ENCODE measurements at places on chromosomes 2 and 18.

- DNase-seq = no peak
Measured at GRCh38 chr2:208375491-208376068, 31.0 kb upstream of the PTH2R start.

- no peak for DNase-seq
Measured at GRCh38 chr2:50831676-50832075, 200.3 kb downstream of the NRXN1 start.

DNA sequence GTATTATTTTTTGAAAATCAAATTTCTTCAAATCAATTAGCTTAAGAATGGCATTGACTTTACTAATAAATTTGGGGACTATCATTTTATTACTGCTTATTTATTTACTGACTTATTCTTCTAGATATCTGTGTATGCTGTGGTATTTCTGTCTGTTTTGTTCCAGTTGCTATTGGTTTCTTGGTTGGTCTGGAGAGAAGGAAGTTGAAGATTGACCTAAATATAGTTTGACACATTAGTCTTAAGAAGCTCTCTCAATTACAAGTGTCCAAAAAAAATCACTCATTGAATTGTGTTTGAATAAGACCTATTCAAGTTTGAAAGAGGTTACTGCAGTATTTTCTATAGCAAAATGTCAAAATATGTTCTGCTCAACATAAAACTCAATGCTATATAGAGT, 153.3 kb upstream of the KYNU start:
- no peak for DNase-seq

DNA sequence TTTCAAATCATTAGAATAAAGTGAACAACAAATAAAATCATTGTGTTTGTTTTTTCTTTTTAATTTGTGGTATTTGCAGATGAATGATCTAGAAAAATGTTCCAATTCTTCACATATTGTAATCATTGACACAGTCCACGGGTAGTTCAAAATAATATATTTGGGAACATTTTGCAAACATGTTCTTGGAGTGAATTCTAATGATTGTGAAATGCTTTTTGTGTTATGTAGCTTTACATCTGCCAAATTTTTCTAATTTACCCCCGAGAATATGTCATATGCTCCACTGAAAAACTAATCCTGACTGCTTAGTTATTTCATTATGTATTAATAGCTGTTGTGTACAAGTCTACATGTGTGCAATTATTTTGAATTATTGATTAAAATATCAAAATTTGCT, 1468.4 kb upstream of the NXPH2 start:
- no peak for DNase-seq

DNA sequence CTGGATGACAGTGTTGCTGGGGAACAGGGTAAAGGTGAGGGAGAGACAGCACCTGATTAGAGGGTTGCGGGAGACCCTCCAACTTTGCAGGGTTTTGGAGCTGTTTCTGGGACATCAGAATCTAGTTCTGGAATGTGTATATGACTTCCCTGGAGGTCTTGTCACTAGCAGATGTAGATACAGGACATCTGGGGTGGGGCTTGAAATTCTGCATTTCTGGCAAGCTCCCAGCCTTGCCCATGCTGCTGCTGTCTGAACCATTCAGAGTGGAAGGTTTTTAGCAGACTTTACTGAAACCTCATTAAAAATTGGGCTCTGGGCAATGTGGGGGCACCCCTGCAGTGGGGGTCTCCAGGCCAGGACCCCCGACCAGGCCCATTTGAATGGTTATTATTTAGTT, 220.3 kb upstream of the SKOR2 start:
- no peak for DNase-seq

GRCh38 chr2:221085341-221085900, 486.7 kb downstream of the EPHA4 start:
- DNase-seq = no peak

- no peak for DNase-seq
Measured at GRCh38 chr2:221124532-221125240, 447.4 kb downstream of the EPHA4 start.

DNA sequence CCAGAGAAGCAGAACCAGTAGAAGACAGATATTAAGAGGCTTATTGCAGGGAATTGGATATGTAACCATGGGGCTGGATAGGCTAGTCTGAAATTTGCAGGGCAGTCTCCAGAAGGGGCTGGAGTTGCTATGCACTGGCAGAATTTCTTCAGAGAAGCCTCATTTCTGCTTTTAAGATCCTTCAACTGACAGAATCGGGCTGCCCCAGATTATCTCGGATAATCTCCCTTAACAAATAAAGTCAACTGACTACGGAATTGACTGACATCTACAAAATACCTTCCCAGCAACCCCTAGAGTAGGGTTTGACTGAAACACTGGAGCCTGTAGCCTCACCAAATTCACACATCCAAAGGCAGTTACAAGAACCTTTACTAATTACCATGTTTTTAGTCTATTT, 136.4 kb downstream of the SOCS6 start:
- DNase-seq = no peak

GRCh38 chr2:168490946-168491605, 35.0 kb downstream of the CERS6 start:
- no peak for DNase-seq

GRCh38 chr2:108616318-108616717, 82.0 kb downstream of the LIMS1 start:
- DNase-seq = no peak

DNA sequence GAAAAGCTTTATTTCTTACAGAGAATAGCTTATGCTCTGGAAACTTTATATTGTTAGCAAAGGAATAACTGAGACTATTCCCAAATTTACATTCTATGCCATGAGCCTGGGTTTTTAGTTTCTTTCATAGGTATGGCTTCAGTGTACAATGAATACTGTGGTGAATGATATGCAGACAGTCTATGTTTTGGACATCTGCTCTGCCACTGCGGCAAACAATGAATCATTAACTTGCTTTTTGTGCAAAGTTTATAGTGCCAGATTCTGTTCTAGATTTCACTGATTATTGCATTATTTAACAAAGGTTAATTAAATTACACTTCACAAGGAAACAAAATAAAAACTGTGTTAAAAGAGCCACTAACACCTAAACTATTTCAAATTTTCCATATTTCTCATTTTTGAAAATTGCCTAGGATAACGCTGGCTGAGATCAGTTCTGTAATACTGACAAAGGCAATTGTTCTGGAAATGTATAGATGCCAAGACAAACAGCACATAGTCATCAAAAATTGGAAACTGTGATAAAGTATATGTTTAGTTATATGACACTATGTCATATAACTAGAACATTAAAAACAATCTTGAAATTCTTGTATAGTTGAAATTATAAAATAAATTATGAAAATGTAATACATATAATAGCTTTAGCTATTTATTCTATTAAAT, 74.7 kb downstream of the ITSN2 start:
- no peak for DNase-seq

DNA sequence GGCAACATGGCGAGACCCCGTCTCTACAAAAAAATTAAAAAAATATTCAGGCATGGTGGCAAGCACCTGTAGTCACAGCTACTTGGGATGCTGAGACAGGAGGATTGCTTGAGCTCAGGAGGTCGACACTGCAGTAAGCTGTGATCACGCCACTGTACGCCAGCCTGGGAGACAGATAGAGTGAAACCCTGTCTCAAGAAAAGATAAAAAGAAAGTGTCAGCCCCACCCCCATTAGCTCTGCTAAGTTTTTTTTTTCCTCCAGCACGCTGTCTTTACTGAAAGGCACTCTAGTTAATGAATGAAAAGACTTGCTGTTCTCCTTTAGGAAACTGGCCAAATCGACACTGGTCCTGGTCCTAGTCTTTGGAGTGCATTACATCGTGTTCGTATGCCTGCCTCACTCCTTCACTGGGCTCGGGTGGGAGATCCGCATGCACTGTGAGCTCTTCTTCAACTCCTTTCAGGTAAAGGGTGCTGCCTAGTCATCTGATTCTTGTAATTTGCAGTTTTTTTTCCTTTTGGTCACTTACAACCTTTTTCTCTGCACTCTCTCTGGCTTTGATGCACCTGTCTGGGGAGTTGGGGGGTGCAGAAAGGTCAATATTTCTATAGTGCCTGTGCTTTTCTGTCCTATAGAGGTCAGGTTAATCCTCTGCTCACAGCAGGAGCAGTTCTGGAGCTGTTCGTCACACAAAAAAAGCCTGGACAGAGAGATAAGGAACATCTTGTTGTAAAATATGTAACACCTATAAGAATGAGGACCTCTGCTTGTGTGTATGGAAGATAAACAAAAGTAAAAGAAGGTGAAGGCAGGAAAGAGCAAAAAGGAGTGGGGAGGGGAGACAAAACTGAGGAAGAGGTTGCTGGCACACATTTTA, 82.3 kb downstream of the PTH2R start:
- no peak for DNase-seq

DNA sequence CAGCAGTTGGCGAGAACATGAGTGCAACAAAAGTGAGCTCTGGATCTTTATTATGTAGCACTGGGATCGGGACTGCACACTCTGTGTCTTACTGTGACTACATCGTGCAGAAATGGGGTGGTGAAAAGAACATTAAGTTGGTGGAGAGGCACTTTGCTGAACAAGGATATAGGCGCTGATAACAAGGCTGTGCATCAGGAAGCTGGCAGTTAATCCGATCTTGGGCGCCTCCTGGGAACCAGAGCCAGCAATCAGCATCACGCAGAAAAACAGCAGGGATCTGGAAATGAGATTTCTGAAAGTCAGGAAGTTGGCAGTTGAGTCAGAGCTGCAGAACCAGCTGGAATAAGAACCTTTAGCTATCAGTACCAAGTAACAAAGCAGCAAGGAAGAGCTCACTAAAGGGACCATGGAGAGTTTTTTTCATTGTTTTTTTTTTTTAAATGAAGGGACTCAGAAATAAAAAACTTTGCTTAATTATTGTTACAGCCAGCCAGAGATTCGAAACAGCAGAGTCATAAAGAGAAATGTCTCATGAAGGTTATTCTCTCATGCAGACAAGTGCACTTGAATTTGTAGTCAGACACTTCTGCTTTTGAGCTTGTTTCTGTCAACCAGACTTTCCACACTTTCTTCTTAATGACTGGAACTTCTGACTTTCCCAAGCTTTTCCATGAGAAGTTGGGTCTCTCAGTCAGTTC, 22.8 kb upstream of the MYO3B start:
- DNase-seq = no peak

- no peak for DNase-seq
Measured at GRCh38 chr2:180231015-180231414, 223.9 kb upstream of the CWC22 start.

- no peak for DNase-seq
Measured at GRCh38 chr2:110097506-110098220, 18.0 kb downstream of the MALL start.

- no peak for DNase-seq
Measured at GRCh38 chr2:109349503-109350465, 220.8 kb downstream of the SH3RF3 start.

DNA sequence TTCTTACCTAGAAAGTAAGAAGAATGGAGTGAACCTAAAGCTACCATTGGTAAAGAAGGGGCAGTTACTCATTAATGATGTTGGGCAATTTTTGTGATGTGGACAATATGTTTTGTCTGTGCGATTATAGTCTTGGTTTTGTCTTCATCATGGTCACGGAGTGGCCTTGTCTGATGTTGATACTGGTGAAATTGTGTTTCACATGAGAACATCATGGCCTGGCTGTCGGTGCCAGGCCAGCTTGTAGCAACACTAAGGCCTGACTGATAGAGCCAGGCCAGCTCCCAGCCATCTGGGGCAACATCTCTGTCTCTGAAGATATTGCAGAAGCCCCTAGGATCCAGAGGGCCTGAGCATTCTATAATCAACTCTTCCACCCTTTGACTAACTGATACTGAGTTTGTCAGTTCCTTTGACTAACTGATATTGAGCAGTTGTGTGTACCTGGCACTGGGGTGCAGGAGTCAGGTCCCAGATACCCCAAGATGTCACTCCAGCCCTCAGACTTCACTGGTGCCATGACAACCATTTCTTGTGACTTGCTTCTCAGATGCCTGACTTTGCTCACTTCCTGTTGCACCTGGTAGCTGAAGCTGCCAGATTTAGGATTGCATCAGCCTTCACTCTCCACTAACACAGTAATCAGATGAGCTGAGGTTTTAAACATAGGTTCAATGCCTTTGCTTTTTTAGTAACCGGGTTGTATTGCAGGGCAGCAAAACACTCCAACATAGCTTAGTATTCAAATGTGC, 62.5 kb downstream of the RPIA start:
- DNase-seq = no peak

DNA sequence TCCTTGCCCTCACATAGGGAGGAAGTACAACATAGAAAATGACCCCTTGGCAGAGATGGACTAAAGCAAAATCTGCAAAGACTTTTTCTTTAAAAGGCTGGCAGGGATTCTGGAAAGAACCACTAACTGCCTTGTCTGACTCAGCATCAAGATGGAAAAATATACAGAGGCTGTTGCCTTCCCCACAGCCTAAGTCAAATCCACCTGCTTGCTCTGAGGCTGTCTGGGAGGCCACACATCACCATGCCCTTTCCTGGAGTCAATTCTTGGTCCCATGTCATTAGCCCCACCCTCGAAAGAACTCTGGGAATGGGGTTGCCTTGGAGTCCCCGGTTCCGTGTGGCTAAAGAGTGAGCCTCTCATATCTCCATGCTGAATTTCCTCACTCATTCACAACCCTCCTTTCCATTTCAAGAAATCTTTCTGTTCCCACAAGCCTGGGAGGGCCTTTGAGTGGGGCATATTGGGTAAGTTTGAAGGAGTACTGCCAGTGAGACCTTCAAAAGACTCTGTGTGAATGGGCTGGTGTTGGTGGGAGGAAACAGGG, 39.4 kb downstream of the BMP10 start:
- DNase-seq = no peak

GRCh38 chr18:48889115-48889941, 61.4 kb downstream of the SMAD7 start:
- no peak for DNase-seq

DNA sequence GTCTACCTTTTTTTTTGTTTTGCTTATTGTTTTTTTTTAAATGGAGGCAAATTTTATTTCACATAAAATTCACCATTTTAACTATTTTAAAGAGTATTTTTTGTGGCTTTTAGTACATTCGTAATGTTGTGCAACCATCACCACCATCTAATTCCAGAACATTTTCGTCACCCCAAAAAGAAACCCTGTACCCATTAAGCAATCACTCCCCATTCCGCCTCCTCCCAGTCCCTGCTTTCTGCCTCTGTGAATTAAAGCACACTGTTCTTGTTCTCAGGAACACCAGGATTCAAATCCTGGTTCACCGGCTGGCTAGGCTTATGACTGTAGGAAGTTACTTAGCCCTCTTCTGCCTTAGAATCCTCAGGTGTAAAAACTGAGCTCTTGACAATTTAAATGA, 36.9 kb upstream of the EPAS1 start:
- no peak for DNase-seq

DNA sequence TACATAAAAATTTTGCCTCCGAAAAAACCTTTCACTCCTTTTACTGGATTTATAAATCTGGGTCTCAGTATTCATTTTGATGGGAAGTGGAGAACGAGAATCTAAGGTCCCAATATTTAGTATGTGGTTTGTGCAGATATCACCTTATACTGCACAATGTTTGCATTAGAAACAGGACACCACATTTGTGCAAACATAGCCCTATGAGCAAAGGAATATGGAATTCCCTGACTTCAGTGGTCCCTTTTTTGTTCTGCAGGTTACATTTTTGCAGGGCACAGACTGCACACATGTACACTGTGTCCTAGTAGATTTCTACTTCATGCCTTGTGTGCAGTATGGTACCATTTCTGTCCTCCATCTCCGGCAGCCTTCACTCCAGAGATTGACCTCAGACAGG, 130.0 kb downstream of the CDH19 start:
- DNase-seq = no peak

All from SHP77 (cell line).